ENCODE measurements at places on chromosomes 1 and 21. TPM values are rescaled to one million over a fixed set of nuclear protein-coding genes. Genes with fewer than 3 reads are reported as not detected.

The LORICRIN gene
- not detected for total RNA-seq

The FYB2 gene
- total RNA-seq = not detected

The CRABP2 gene
- total RNA-seq = 7.6 TPM

The DPH2 gene
- total RNA-seq = 15.0 TPM

The DISC1 gene
- total RNA-seq = 0.47 TPM

The BATF3 gene
- 0.80 TPM for total RNA-seq

The ERICH3 gene
- not detected for total RNA-seq

The C1QA gene
- total RNA-seq = not detected

The SH2D1B gene
- not detected for total RNA-seq

The CLEC20A gene
- not detected for total RNA-seq

The SPRR4 gene
- not detected for total RNA-seq

The LCE1E gene
- total RNA-seq = 0.91 TPM

The FTCD gene
- not detected for total RNA-seq

The CFAP107 gene
- total RNA-seq = not detected

The LCE3C gene
- total RNA-seq = not detected

The HMGN1 gene
- total RNA-seq = 406 TPM

The TFF3 gene
- not detected for total RNA-seq

The PLD5 gene
- total RNA-seq = 10.5 TPM

The SGIP1 gene
- total RNA-seq = not detected

The CRYAA gene
- total RNA-seq = not detected

The HPCA gene
- not detected for total RNA-seq

The IL24 gene
- total RNA-seq = 14.1 TPM

The AMPD1 gene
- total RNA-seq = not detected

The GNG4 gene
- total RNA-seq = 0.16 TPM

The CD84 gene
- not detected for total RNA-seq

The PROX1 gene
- total RNA-seq = 0.16 TPM

The DMBX1 gene
- not detected for total RNA-seq

The RGS5 gene
- 0.16 TPM for total RNA-seq

The NIBAN1 gene
- 29.3 TPM for total RNA-seq

The FAM78B gene
- not detected for total RNA-seq

The GCSAML gene
- total RNA-seq = not detected

The AKNAD1 gene
- total RNA-seq = 0.15 TPM

The OR10J1 gene
- total RNA-seq = not detected

The NCAM2 gene
- total RNA-seq = 0.04 TPM

The KANK4 gene
- 0.42 TPM for total RNA-seq

The OR14K1 gene
- total RNA-seq = not detected

The SLC16A4 gene
- total RNA-seq = 1.2 TPM

The C21orf58 gene
- total RNA-seq = 3.8 TPM

The TMED5 gene
- 47.6 TPM for total RNA-seq

The GRIK3 gene
- not detected for total RNA-seq

The WDR64 gene
- total RNA-seq = not detected

The HOOK1 gene
- total RNA-seq = 5.0 TPM
